Activated naive CD4-positive, alpha-beta T cell treated with anti-CD3 and anti-CD28 coated beads, Interleukin-2, amount 50 U/mL, for 16 hours (primary cell): ENCODE measurements at places on chromosomes 6 and 20.

- peak; percentile 7 for DNase-seq
Measured at GRCh38 chr20:25283221-25283951, 35.5 kb downstream of the PYGB start.

GRCh38 chr6:169099411-169100202 lies 154.0 kb downstream of the THBS2 start:
- DNase-seq: no peak

GRCh38 chr6:315226-315625 lies 22.9 kb downstream of the DUSP22 start:
- no peak for DNase-seq

- no peak for DNase-seq
Measured at GRCh38 chr6:41545247-41545702, 906 bp upstream of the FOXP4 start.

- no peak for DNase-seq
Measured at GRCh38 chr20:64113444-64113775, 6.0 kb upstream of the NPBWR2 start.

- DNase-seq: no peak
Measured at GRCh38 chr6:157531986-157532365, 151.0 kb downstream of the ZDHHC14 start.

- no peak for DNase-seq
Measured at GRCh38 chr6:46378882-46379416, 112.3 kb downstream of the RCAN2 start.

GRCh38 chr20:58416835-58417234 lies 27.8 kb downstream of the VAPB start:
- DNase-seq: no peak

GRCh38 chr6:43290905-43291355 lies 7.1 kb upstream of the SLC22A7 start:
- no peak for DNase-seq

- DNase-seq: no peak
Measured at GRCh38 chr20:42754706-42755105, 435.0 kb downstream of the PTPRT start.

DNA sequence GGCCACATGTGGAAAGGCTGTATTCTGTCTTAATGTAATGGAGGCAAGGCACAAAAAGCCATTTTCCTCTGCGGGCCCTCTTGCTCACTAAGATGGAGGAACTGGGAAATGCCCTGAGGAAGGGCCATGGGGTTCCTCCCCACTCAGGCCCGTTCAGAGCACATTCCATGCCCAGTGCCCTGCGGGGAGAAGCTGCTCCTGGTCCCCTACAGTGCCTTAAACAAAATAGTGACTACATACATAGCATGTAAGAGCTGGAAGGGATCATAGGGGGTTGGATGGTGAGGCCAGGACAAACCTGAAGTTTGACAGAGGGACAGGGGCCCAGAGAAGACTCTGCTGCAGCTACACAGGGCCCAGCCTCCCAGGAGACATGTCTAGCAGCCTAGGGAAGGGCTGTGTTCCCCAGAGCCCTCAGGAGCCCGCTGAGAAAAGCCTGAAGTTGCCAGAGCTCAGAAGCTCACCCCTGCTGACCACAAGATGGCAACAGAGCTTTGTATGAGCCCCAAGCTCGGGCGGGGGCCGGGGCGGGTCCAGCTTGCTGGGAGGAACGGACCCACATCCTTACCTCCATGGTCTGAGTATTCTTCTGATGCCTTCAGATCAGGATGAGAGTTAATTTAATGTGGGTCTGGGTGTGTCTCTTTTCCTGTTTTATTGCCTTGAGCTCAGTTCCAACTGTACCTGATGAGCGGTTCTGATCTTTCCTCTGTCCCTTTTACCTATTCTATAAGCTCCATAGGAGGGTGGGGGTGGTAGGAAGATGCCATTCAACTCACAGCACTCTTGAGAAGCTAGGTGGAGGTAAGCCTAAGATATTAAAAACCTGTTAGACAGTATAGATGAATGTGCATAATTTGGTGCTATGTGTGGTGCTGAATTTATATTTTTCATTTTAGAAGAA lies 242.9 kb downstream of the CDC5L start:
- peak; percentile 16 for DNase-seq

GRCh38 chr20:3560162-3560561 lies 89.3 kb downstream of the ATRN start:
- no peak for DNase-seq

GRCh38 chr6:129517288-129517687 lies 192.7 kb downstream of the ARHGAP18 start:
- no peak for DNase-seq

- DNase-seq: peak; percentile 35
Measured at GRCh38 chr20:43840382-43841070, 74.1 kb upstream of the TOX2 start.

DNA sequence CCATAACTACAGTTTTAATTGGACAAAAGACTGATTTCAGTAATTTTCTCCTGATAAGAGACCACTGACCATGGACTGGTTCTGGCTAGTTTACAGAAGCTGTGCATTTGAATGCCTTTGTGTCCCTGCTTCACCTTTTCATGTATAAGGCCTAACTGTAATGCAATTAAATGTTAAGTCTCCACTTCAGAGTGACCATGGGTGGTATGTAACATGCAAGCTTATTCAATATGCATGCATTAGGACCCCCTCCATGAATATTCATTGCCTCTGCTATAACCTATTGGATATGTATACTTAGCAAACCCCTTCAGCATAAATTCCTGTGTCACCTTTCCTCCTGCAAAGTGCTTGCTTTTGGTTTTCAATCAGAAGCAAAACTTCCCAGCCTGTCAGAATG lies 2.2 kb downstream of the UBD start:
- no peak for DNase-seq

DNA sequence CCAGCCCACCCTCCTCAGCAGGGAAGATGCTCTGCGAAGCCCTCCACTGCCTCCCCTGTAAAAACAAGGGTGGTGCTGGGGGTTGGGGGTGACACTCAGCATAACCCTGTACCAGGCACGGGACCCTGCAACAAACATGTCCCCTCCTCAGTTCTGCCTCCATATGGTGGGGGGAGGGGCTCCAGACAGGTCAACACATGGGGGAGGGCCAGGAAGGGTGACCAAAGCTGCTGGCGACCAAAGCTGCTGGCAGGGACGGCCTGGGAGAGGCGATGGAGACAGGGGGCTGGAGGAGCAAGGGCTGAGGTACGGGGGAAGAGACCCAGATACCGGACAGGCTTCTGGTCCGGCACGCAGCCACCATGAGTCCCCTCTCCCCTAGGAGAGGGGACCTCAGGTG lies 123.2 kb downstream of the TAF4 start:
- no peak for DNase-seq

GRCh38 chr20:56060486-56060885 lies 55.2 kb upstream of the CBLN4 start:
- no peak for DNase-seq

DNA sequence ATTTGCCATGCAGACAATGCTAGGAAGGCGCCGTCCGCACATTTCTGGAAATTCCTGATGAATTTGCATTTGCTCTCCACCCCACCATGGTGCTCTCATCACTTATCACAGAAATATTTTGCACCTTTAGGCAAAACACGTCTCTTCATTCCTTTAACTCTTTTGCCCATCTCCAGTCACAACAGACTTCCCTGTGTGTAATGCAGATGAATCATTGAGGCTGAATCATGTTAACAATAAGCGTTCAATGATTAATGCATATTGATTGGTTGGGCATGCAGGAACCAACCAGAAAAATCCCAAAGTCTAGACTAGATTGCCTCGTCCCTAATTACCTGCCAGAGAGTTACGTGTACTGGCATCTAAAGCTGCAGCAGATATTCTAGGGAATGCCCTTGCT lies 80.0 kb upstream of the ATXN1 start:
- no peak for DNase-seq

GRCh38 chr6:42193491-42193894 lies 1.3 kb downstream of the GUCA1B start:
- DNase-seq: no peak

- no peak for DNase-seq
Measured at GRCh38 chr20:60024245-60024644, 66.0 kb downstream of the CDH26 start.

DNA sequence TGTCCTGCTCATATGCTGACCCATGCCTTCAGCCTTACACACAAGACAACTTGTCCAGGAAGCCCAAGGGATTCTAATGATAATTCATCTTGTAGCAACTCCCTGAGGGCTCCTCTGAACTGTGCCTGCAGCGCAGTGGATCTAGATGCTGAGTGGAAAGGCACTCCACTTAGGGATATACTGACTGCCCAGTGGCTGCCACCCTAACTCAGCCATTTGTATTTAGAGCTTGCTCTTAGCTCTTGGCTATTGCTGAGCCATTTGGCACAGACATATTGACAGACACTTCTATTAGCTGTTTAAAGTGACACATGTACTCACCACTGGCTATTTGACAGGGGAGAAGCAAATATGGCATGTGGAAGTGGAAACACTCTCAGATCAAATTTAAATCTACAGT lies 278.3 kb upstream of the SGK1 start:
- DNase-seq: no peak

DNA sequence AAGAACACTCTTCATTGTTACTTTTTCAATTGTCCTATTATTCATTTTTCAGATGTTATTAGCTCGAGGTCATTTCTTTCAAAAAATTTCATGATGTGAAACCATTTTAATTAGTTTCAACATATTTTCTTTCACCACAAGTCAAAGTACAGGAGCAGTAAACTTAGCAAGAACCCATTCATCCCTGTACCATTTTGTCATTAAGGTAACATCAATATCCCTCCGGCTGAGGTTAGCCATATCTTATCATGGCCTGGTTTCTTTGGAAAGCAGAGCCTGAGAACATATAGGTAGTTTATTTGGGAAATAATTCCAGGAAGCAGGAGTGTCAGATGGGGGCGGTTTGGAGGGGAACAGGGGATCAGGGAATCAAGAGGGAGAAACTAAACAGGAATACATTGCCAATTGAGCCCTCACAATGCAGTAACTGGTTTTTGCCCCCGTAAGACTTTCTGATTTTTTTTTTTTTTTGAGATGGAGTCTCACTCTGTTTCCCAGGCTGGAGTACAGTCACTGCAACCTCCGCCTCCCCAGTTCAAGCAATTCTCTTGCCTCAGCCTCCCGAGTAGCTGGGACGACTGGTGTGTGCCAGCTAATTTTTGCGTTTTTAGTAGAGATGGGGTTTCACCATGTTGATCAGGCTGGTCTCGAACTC lies 83.7 kb downstream of the MKKS start:
- no peak for DNase-seq

GRCh38 chr6:159692303-159693127 lies 526 bp downstream of the SOD2 start:
- DNase-seq: peak; percentile 67

DNA sequence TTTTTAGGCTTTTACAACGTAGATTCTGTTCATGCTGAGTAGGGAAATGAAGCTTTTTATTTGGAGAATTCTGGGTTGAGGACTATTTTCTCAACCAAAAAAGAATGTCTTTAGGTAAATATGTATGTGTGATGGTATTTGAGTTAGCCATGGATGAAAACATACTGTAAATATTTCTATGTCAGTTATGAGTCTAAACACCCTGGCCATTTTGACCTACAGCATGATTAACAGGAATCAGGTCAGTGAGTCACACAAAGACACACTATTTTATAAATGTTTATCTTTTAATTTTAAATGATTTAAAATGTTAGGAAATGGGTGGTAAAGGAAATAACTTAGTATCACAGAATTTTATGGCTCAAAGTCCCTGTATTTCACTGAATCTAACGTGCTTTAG lies 851.7 kb upstream of the MAP3K7 start:
- no peak for DNase-seq

DNA sequence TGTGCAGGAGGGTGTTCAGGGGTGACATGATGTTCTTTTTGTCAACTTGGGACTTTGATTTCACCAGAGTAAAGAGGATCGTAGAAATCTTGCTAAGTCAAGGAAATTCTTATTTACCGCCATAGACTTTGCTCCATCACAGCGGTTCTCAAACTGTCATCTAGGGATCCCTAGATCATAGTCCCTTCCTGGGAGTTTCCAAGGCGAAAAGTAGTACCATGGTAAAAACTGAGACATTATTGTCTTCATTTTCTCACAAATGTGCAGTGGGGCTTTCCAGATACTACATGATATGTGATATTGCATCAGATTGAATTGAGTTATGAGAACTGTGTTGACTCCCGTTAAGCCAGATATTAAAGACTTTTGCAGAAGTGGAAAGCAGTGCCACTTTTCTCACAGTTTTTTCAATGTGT lies 79.7 kb downstream of the JARID2 start:
- DNase-seq: no peak

DNA sequence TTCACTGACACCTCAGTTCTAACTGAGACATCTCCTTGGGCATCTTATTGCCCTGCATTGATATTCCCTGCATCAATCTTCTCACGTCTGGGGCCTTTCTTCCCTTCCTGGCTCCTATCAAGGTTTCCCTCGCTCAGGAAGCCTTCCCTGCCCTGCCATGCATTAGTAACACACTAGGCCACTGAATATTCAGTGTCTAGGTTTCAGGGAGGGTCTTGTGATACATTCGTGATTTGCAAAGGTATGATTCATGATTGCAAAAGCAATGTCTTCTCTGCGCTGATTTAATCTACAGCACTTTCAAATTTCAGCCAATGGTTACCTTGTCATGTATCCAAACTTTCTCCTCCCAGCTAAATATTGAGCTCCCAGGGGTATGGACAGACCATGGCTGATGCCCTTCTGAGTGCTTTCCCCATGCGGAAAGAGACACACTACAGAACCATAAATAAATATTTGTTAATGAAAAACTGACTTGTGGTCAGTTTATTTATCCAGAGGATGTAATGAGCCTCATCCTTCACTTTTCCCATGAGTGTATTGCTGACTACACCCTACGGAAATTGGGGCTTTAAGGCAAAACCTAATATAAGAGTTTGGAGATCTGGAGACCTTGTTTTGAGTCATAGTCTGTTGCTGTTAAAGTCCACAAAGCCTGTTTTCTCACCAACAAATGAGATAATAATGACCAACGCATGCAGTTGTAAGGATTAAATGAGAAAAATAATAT lies 21.6 kb upstream of the PCSK2 start:
- DNase-seq: no peak

DNA sequence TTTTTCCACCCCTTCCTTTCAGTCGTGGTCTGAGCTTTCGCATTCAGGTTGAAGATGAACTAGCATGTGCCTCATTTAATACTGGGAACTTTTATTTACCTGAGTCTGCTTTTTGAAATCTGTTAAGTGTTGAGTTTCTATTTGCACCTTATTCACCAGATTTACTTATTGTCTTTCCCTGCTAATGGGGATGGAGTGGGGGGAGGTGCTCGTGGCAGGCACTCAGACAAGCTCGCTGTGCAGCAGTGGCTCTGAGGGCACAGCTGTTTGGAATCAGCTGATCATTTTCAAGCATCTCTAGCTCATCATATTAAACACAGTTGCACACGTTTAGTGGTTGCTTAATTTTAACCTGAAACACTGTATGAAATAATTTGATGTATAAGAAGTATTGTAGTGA lies 35.6 kb downstream of the UTRN start:
- no peak for DNase-seq

GRCh38 chr20:44050925-44051660 lies 135.9 kb downstream of the JPH2 start:
- DNase-seq: no peak

GRCh38 chr6:25959890-25960536 lies 2.6 kb upstream of the TRIM38 start:
- no peak for DNase-seq
